Activated T-cell treated with anti-CD3 and anti-CD28 coated beads, Interleukin-2, amount 50 U/mL, for 24 hours (primary cell): ENCODE measurements at places on chromosomes 5 and 9.

DNA sequence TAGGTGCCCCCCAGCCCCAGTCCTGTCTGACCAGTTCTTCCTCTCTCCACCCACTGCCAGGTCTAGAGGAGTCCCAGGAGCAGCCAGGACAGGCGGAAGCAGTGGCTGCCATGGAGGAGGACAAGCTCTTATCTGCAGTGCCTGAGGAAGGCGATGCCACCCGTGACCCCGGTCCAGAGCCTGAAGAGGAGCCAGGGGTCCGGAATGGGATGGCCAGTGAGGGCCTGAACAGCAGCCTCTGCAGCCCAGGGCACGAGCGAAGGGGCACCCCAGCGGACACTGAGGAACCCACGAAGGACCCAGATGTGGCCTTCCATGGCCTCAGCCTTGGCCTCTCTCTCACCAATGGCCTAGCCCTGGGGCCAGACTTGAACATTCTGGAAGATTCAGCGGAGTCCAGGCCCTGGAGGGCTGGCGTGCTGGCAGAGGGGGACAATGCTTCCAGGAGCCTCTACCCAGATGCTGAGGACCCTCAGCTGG lies 13.8 kb downstream of the PSD2 start:
- DNase-seq = no peak

GRCh38 chr5:174359071-174359470 lies 313.6 kb downstream of the NSG2 start:
- DNase-seq = no peak

- no peak for DNase-seq
Observed at GRCh38 chr9:97768746-97769145, 71.6 kb upstream of the XPA start.

DNA sequence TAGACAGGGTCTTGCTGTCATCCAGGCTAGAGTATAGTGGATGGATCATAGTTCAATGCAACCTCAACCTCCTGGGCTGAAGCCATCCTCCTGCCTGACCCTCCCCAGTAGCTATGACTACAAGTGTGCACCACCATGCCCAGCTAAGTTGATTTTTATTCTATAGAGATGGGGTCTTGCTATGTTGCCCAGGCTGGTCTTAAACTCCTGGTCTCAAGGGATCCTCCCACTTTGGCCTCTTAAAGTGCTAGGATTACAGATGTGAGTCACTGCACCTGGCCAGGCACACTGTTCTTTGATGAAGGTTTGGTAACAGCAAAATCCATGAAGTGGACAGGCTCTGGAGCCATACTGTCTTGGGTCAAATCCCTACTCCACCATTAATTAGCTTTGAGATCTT lies 6.5 kb upstream of the GFRA3 start:
- DNase-seq = no peak

- DNase-seq = no peak
Observed at GRCh38 chr5:6202149-6202967, 176.0 kb downstream of the MED10 start.

GRCh38 chr5:95784514-95785302 lies 37.8 kb downstream of the GLRX start:
- DNase-seq = no peak

DNA sequence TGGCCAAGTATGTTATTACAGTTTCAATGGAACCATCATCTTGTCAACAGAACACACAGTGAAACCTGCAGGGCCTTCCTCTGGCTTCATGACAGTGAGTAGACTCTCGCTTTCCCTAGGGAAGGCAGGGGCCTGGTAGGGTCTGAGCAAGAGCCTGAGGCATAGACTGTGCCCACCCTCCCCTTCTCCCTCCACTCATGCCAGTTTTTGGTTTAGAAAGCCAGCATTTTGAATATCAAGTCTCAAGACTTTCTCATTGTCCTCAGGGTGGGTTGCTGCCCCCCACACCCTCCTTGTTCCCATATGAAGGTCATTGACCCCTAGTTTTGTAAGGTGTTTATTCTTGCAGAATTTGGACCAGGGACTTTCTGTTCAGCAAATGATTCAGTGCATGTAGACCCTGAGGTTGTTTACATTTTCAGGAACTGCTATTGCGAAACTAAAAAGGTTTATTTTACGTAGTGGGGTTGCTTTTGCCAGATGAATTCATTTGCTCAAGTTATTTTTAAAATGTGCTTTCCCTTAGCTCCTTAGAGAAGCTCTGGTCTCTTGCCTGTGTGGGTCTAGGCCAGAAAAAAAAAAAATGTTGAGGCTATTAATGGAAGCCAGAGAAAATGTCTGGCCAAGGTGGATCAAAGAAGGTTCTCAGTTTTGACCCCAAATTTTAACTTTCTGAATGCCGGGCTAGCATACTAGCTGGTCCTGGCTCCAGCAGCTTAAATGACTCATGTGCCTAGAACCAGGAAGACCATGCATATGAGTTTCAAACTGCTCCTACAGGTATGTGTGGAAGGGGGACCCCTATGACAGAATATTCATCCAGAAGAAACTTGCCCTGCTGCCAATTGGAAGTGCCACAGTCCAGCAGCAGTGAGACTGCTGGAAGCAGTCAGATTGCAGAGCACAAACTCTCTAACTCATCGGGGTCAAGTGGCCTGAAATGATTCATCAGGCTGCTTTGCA lies 10.1 kb upstream of the MOB3B start:
- no peak for DNase-seq

DNA sequence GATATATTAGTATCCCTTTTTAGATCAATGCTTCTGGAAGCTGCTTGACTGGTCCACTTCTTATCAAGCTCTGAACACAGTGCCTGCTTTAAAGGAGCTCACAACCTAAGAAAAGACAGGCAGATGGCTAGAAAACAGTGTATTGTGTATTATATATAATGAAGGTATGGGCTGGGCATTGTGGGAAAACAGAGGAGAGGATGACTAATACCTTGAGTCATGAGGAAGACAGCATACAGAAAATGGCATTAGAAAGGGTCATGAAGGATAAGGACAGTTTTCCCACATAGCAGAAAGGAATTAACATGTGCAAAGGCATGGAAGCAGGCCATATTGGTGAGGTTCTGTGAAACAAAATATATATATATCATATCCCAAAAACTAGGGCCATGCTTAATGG lies 309.6 kb downstream of the MLLT3 start:
- no peak for DNase-seq

GRCh38 chr5:19885040-19885824 lies 102.8 kb downstream of the CDH18 start:
- DNase-seq = no peak

GRCh38 chr5:139561655-139562451 lies 714 bp downstream of the UBE2D2 start:
- peak; percentile 80 for DNase-seq

DNA sequence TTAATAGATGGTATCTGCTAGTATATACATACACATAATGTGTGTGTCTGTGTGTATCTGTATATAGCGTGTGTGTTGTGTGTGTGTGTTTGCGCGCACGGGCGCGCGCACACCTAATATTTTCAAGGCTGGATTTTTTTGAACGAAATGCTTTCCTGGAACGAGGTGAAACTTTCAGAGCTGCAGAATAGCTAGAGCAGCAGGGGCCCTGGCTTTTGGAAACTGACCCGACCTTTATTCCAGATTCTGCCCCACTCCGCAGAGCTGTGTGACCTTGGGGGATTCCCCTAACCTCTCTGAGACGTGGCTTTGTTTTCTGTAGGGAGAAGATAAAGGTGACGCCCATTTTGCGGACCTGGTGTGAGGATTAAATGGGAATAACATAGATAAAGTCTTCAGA lies 757 bp downstream of the FXN start:
- no peak for DNase-seq

- DNase-seq = no peak
Observed at GRCh38 chr5:2701592-2701991, 49.9 kb downstream of the IRX2 start.

GRCh38 chr5:103510851-103511553 lies 51.6 kb downstream of the NUDT12 start:
- DNase-seq = no peak

- peak; percentile 36 for DNase-seq
Observed at GRCh38 chr5:87411973-87412629, 629 bp downstream of the CCNH start.

DNA sequence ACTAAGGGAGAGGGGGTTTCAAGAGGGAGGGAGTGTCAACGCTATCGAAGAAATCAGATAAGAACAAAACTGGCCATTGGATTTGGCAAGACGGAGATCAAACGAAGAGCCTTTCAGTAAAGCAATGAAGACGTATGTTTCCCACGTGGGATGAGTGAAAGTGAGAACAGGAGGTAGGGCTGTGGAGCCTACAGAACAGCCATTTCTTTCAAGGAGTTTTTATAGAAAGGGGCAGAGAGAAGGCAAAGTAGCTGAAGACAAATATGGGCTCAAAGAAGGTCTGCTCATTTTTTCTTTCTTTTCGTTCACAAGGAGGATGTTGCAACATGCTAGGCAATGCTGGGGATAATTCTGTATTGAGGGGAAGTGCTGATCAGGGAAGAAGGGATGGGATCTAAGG lies 98.3 kb downstream of the SUSD1 start:
- no peak for DNase-seq

GRCh38 chr5:133970325-133970909 lies 2.0 kb upstream of the C5orf15 start:
- DNase-seq = no peak

DNA sequence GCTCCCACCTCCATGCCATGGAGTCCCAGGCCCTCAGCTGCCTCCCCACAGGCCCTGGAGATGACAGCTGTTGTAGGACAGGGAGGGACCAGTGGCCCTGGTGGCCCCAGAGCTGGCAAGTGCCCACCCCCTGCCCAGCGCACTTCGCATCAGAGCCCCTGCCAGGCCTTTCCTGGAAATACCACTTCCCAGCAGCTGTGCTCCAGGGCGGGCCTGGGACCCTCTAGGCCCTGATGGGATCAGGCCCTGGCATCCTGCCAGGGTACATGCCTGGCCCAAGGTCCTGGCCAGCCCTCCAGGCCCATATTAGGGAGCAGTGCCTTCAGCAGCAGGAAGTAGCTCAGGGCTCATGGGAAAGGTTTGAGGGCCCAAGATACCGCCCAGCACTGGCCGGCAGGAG lies 2.5 kb downstream of the KCNT1 start:
- DNase-seq = no peak

DNA sequence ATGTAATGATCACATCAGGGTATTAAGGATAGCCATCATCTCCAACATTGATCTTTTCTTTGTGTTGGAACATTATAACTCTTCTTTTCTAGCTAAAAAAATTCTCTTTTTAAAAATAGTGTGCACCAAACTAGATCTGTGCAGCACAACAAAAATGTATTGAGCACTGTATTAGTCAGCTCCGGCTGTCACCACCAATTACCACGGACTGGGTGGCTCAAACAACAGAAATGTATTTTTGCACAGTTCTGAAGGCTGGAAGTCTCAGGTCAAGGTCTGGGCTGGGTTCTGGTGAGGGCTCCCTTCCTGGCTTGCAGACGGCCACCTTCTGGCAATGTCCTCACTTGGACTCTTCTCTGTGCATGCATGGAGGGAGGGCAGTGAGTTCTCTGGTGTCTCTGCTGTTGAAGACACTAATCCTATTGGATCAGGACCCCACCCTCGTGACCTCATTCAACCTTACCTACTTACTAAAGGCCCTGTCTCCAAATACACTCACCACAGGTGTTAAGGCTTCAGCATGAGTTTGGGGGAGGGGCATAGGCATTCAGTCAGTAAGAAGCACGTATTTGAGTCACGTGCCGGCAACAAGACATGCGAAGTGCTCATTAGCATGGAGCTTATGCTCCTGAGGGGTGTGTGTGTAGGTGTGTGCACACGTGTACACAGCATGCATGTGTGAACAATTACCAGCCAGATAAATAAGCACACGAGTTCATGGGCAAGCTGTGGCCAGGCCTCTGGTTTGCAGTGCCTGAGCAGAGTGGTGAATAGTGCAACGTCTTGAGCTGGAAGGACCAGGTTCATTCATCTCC lies 89.4 kb upstream of the SH3PXD2B start:
- DNase-seq = no peak

- DNase-seq = no peak
Observed at GRCh38 chr9:35905912-35906679, at the start of gene HRCT1. HRCT1 (plus strand) TSS chr9:35906202; CDS start chr9:35906288, 86 bp downstream.

- no peak for DNase-seq
Observed at GRCh38 chr5:57779383-57780223, 297.0 kb upstream of the ACTBL2 start.

- no peak for DNase-seq
Observed at GRCh38 chr5:170614720-170615119, 110.9 kb downstream of the KCNIP1 start.

DNA sequence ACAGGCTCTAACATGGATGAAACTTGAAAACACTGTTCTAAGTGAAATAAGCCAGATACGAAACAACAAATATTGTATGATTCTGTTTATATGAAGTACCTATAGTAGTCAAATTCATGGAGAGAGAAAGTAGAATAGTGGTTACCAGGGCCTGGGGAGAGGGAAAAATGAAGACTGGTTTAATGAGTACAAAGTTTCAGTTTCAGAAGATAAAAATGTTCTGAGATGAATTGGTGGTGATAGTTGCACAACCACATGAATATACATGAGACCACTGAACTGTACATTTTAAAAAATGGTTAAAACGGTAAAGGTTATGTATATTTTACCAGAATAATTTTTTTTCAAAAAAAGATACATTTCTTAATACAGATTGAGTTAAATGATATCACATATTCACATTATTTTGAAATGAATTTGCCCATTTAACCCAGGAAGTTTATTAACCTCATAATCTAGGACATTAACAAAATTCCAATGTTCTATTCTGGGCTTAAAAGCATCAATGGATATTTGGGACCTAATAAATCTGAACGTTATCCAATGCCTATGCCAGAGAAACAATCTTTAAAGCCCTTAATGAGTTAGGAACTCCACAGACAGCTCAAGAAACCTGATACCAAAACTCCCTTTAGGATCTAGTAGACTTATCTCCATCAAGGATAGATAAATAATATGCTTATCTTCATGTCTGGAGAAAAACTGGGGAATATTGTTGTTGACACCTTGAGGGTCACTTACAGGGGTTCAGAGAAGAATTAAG lies 521.3 kb downstream of the EFNA5 start:
- DNase-seq = no peak

GRCh38 chr5:16437977-16438376 lies 27.6 kb downstream of the ZNF622 start:
- DNase-seq = no peak

DNA sequence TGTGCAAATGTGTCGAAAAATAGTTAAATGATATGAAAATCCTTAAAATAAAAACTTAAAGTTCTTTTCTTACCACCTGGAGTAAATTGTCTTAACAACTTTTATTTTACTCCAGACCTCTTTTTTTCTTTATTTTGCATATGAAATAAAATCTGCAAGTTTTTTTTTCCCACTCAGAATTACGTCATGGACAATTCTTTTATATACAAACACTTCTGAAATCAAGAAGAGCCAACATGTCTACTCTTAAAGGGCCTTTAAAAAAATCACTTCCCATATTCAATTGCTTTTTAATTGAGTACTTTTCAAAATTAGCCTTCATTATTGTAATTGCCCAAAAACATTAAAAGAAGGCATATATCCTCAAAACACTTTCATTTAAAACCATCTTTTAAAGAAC lies 37.7 kb upstream of the ZFAND5 start:
- DNase-seq = no peak

GRCh38 chr5:76870046-76870445 lies 20.2 kb downstream of the S100Z start:
- no peak for DNase-seq

DNA sequence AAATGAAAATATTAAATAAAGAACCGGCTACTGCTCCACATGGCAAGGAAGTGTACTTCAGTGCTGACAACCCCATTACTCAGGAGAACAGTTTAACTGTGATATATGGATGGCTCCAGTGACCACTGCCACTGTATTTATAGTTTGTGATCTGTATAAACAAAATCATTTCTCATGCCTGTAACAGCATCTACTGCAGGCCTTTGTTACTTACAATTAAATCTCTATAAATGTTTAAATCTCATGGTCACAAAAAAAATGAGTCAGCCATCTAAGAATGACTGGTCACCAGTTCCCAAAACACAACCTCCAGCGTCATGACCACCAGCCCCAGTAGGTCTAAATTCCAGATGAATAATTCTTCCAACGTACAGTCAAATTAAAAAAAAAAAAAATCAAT lies 24.6 kb downstream of the SERINC5 start:
- DNase-seq = no peak
